ENCODE measurements at places on chromosomes 16 and 17. TPM values are rescaled to one million over a fixed set of nuclear protein-coding genes. Genes with fewer than 3 reads are reported as not detected.

Gene CA7
- not detected for total RNA-seq

Gene DOC2B
- total RNA-seq, result not detected

Gene TERF2IP
- 50.7 TPM for total RNA-seq

Gene GAST
- not detected for total RNA-seq

Gene KRTAP4-3
- total RNA-seq, result not detected

Gene XPO6
- total RNA-seq, result 98.5 TPM

Gene ZFP3
- 1.7 TPM for total RNA-seq

Gene TP53TG3B
- not detected for total RNA-seq

Gene ANKRD40CL
- not detected for total RNA-seq

Gene DNASE1L2
- total RNA-seq, result 1.1 TPM

Gene NUBP2
- total RNA-seq, result 45.8 TPM

Gene CCDC40
- total RNA-seq, result 2.9 TPM

Gene HCRT
- total RNA-seq, result not detected

Gene GCGR
- not detected for total RNA-seq

Gene ADAM11
- under 0.01 TPM for total RNA-seq

Gene GP1BA
- total RNA-seq, result not detected

Gene KRTAP1-1
- total RNA-seq, result not detected

Gene GRIN2C
- total RNA-seq, result not detected

Gene ARSG
- 5.8 TPM for total RNA-seq

Measured in aortic smooth muscle cell (primary cell).